Right lobe of liver (tissue), 6 donors: ENCODE measurements at places on chromosomes 5 and 9.

- DNase-seq, result no peak
These were observed at the start of gene N4BP3 for GRCh38 chr5:178113141-178113787. TSS of gene N4BP3 (plus strand) at chr5:178113532. CDS start at chr5:178119584, 6,052 bp downstream.

- DNase-seq, result no peak
These were observed 42.3 kb upstream of the TARS1 start for GRCh38 chr5:33398501-33398900.

- DNase-seq, result no peak
These were observed 9.3 kb downstream of the KIAA1191 start for GRCh38 chr5:176352116-176352878.

GRCh38 chr9:112605963-112606699 lies 111.8 kb downstream of the INIP start:
- DNase-seq, result no peak

DNA sequence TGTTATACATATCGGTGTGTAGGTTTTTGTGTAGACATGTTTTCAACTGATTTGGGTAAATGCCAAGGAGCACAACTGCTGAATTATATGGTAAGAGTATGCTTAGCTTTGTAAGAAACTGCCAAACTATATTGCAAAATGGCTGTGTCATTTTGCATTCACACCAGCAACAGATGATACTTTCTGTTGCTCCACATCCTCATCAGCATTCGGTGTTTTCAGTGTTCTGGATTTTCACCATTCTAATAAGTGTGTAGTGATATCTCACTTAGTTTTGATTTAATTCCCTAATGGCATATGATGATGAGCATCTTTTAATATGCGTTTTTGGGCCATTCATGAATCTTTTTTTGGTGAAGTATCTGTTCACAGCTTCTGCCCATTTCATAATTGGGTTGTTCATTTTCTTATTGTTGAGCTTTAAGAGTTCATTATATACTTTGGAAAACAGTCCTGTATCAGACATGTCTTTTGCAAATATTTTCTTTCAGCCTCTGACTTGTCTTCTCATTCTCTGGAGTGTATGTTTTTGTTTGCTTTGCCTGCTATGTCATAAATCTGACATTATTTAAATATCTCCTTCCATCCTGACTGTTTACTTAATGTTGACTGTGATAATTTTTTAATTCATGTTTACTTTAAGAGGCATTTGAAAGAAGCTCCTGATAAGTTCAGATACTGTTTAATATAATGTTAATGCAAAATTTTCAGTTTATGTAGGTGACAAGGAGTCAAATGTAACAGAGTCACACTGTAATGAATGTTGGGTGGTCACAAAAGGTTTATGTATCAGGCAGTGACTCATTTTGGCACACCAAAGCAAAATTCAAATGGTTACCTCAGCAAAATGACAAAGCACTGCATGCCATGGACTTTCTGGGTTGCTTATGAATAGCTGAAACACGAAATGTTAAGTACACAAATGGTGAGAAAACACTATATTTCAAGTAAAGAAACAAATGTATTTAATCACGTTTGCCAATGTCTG lies 181.1 kb upstream of the DAB2 start:
- DNase-seq, result no peak
